ENCODE measurements at places on chromosomes 3 and 15. TPM values are rescaled to one million over a fixed set of nuclear protein-coding genes. Genes with fewer than 3 reads are reported as not detected.

SPATA12 gene
- not detected for polyA plus RNA-seq

EFCAB12 gene
- 0.89 TPM for polyA plus RNA-seq

DUSP7 gene
- 1.8 TPM for polyA plus RNA-seq

BSN gene
- polyA plus RNA-seq: 0.64 TPM

C3orf33 gene
- polyA plus RNA-seq: 10.3 TPM

GRAMD1C gene
- 19.7 TPM for polyA plus RNA-seq

- no peaks in the 10 kb centered on the region for H3K36me3 ChIP-seq
- no peak overlapping the region for H3K27ac ChIP-seq
- H3K4me3 ChIP-seq: no peak overlapping the region
- no peaks in the 10 kb centered on the region for H3K4me1 ChIP-seq
- no peak for DNase-seq
- H3K27me3 ChIP-seq: no peaks in the 10 kb centered on the region
Measured at GRCh38 chr15:60710656-60711055, 231.7 kb upstream of the ICE2 start.

GRCh38 chr15:48001393-48002039 is 119.3 kb upstream of the SLC24A5 start:
- H3K4me3 ChIP-seq: no peak overlapping the region
- H3K4me1 ChIP-seq: no peaks in the 10 kb centered on the region
- no peaks in the 10 kb centered on the region for H3K36me3 ChIP-seq
- H3K27ac ChIP-seq: no peak overlapping the region

DNA sequence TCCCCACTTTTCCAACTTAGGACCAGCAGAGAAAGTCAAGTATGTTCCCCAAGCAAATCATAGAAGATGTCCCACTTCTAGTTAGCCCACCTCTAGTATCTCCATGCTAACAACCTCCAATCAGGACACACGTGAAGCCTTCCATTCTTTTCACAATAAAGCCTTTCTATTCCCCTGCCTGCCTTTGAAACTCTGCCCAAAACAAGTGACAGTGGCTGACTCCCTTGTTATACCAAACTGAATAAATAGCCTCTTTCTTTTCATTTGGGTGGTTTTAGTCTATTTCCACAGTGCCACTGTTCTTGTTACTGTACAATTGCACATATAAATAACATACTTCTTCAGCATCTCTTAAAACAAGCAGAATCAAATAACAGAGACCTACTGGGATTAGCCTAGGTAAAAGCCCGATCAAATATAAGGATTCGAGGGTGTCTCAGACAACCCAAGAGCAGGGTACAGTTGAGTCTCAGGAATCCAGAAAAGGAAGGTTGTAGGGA is 118.0 kb upstream of the NPHP3 start:
- H3K4me1 ChIP-seq: no peaks in the 10 kb centered on the region
- H3K27ac ChIP-seq: no peak overlapping the region
- no peak for DNase-seq
- no peak overlapping the region for H3K4me3 ChIP-seq
- H3K27me3 ChIP-seq: no peaks in the 10 kb centered on the region

DNA sequence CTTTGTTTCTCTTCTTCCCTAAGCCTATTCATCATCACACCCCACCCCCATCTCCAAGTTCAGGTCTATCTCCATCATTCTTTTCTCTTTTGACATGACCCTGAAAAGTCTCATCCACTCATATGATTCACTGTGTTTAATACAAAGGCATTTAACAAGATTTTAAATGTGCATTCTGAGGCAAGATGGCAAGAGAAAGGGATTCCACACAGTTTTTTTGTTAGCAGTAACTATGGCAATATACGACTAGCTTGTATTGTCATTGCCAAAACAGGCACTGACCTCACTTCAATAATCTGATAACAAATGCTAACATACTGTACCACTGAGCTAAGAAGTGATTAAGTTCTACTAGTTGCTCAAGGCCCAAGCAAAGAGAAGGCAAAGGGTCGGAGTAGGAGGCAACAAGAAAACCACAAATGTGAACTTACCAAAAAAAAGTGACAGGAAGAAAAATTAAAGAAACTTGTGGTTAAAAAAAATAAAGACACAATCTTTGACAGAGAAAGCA is 53.2 kb downstream of the FBN1 start:
- no peak for DNase-seq
- H3K36me3 ChIP-seq: no peaks in the 10 kb centered on the region
- H3K27me3 ChIP-seq: no peaks in the 10 kb centered on the region

Measured in small intestine (tissue), 16 donors.